Mesothelial cell of epicardium (in vitro differentiated cells): ENCODE measurements at places on chromosomes 2 and 18.
A peak's percentile ranks its signal among the peaks of the same experiment; 100 is the strongest.

GRCh38 chr2:105803773-105804172 lies 59.1 kb downstream of the NCK2 start:
- peaks cover 19% of the 10 kb centered on the region for H3K4me1 ChIP-seq
- H3K27me3 ChIP-seq = no peaks in the 10 kb centered on the region
- peaks cover 3% of the 10 kb centered on the region for H3K36me3 ChIP-seq

DNA sequence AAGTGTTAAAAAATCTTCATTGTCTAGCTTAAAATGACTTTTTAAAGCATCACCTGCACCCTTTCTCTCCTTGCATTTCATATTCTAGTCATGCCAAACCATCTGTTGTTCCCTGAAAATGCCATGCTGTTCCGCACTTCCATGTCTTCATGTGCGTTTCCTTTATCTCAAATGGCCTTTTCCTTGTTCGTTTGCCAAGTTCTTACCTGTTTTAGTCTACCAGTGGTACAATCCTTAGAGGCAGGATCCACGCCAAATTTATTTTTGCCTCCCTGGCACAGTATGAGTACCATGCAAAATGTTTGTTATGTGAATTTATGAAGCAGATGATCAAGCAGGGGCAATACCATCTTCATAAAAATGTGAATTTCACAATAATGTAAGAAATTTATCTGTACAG lies 37.0 kb downstream of the TMEFF2 start:
- H3K27me3 ChIP-seq = no peaks in the 10 kb centered on the region
- DNase-seq = no peak
- no peak overlapping the region for H3K27ac ChIP-seq
- peaks cover 16% of the 10 kb centered on the region for H3K4me1 ChIP-seq

DNA sequence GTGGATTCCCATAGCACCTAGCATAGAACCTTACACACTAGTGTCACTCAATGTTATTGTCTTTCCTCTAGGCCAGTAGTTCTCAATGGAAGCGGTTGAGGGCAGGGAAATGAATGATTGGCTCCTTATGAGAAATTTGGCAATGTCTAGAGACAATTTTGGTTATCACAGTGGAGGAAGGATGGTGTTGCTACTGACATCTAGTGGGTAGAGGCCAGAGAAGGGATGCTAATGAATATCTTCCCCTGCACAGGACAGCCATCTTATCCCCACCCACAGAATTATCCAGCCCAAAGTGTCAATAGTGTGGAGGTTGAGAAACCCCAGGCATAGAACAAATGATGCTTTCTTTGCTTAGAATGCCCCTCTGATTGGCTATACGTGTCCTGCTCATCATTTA lies 15.8 kb downstream of the C18orf63 start:
- no peaks in the 10 kb centered on the region for H3K27me3 ChIP-seq
- no peak for DNase-seq
- peaks cover 14% of the 10 kb centered on the region for H3K4me1 ChIP-seq
- H3K4me3 ChIP-seq = no peak overlapping the region
- no peaks in the 10 kb centered on the region for H3K36me3 ChIP-seq
- H3K27ac ChIP-seq = no peak overlapping the region

DNA sequence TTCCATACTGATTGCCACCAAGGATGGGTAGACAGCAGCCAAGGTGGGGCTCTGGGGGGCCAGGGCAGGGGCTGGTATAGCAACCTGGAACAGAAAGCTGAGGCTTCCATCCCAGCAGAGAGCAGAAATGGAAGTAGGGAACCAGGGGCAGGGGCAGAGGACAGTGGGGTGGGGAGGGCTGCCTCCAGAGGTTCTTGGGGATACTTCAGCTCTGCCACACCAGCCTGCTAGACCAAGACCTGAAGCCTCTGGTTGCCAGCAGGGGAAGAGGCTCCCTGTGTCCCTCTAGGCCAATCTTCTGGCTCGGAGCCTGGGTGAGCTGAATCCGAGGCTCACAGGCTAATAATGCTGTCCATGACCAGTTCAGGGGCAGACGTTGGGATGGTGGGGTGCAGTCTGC lies 329.0 kb downstream of the DYSF start:
- H3K36me3 ChIP-seq = no peaks in the 10 kb centered on the region
- no peak overlapping the region for H3K27ac ChIP-seq
- no peak for DNase-seq
- peaks cover 52% of the 10 kb centered on the region for H3K4me1 ChIP-seq
- no peaks in the 10 kb centered on the region for H3K27me3 ChIP-seq
- H3K4me3 ChIP-seq = no peak overlapping the region

GRCh38 chr2:173948842-173949241 lies 16.3 kb downstream of the SP3 start:
- H3K27ac ChIP-seq = no peak overlapping the region
- H3K36me3 ChIP-seq = peaks cover 26% of the 10 kb centered on the region
- no peak for DNase-seq
- no peaks in the 10 kb centered on the region for H3K27me3 ChIP-seq
- H3K4me3 ChIP-seq = no peak overlapping the region

GRCh38 chr2:235835810-235836209 lies 332.4 kb downstream of the GBX2 start:
- H3K4me3 ChIP-seq = no peak overlapping the region
- H3K36me3 ChIP-seq = peaks cover 7% of the 10 kb centered on the region
- no peak for DNase-seq
- no peak overlapping the region for H3K27ac ChIP-seq
- H3K4me1 ChIP-seq = peaks cover 11% of the 10 kb centered on the region
- H3K27me3 ChIP-seq = no peaks in the 10 kb centered on the region

DNA sequence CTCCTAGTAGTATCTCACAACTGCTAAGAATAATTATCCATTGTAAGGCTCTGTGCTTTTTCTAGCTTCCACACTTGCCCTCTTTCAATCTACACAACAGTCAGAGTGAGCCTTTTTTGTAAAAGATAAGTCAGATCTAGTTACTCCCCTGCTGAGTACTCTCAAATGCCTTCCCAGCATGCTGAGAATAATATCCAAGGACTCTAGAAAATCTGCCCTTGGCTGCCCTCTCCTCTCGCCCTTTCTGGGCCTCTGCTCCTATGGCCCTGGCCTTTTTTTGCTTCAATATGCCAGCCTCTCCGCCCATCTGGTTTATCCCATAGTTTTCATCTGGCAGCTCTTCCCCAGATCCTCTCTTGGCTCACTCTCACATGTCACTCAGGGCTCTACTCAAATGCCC lies 455.9 kb upstream of the UBE2E3 start:
- no peaks in the 10 kb centered on the region for H3K36me3 ChIP-seq
- H3K27me3 ChIP-seq = no peaks in the 10 kb centered on the region
- H3K4me3 ChIP-seq = no peak overlapping the region
- peaks cover 9% of the 10 kb centered on the region for H3K4me1 ChIP-seq
- no peak for DNase-seq

- H3K27ac ChIP-seq = peak overlapping the region; percentile 75
- no peaks in the 10 kb centered on the region for H3K27me3 ChIP-seq
- H3K4me1 ChIP-seq = peaks cover 35% of the 10 kb centered on the region
- no peak overlapping the region for H3K4me3 ChIP-seq
- no peak for DNase-seq
Measured at GRCh38 chr2:191636235-191636543, 41.7 kb upstream of the NABP1 start.

GRCh38 chr18:76489081-76489480 lies 6.0 kb downstream of the ZNF516 start:
- H3K27ac ChIP-seq = peak overlapping the region; percentile 64
- H3K4me1 ChIP-seq = peaks cover 68% of the 10 kb centered on the region
- H3K27me3 ChIP-seq = no peaks in the 10 kb centered on the region
- DNase-seq = no peak
- peak overlapping the region; percentile 94 for H3K4me3 ChIP-seq
- H3K36me3 ChIP-seq = no peaks in the 10 kb centered on the region
